ENCODE measurements at places on chromosomes 1 and 21.

- H3K27me3 ChIP-seq, result peaks cover 4% of the 10 kb centered on the region
- no peak overlapping the region for H3K4me3 ChIP-seq
- H3K4me1 ChIP-seq, result peaks cover 9% of the 10 kb centered on the region
- DNase-seq, result no peak
- peaks cover 3% of the 10 kb centered on the region for H3K36me3 ChIP-seq
Measured at GRCh38 chr21:39124681-39125251, 58.5 kb downstream of the PSMG1 start.

DNA sequence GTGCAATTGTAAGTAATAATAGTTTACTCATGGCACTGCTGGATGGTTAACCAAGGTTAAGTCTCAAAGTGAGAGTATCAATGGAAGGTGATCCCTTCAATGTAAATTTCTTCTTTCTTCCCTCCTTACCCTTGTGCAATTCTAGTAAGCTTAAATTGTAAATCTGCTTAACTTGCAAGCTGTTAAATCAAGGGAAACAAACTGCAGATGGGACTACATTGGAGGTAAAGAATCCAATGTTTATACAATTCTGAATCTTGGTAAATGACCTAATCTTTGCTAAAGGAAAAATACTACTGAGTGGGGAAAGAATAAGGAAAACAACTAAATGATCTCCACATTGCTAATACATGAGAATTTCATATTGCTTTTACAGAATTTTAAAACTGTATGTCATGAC is 6.7 kb upstream of the CD55 start:
- H3K27me3 ChIP-seq, result no peaks in the 10 kb centered on the region
- DNase-seq, result no peak
- no peaks in the 10 kb centered on the region for H3K36me3 ChIP-seq
- H3K27ac ChIP-seq, result no peak overlapping the region
- no peak overlapping the region for H3K4me3 ChIP-seq
- H3K4me1 ChIP-seq, result peaks cover 2% of the 10 kb centered on the region

GRCh38 chr1:226677027-226678020 is 61.8 kb downstream of the ITPKB start:
- peaks cover 100% of the 10 kb centered on the region for H3K4me1 ChIP-seq
- H3K27me3 ChIP-seq, result no peaks in the 10 kb centered on the region
- H3K4me3 ChIP-seq, result peak overlapping the region; percentile 84
- peak; percentile 74 for DNase-seq
- H3K36me3 ChIP-seq, result peaks cover 70% of the 10 kb centered on the region
- H3K27ac ChIP-seq, result peak overlapping the region; percentile 99

DNA sequence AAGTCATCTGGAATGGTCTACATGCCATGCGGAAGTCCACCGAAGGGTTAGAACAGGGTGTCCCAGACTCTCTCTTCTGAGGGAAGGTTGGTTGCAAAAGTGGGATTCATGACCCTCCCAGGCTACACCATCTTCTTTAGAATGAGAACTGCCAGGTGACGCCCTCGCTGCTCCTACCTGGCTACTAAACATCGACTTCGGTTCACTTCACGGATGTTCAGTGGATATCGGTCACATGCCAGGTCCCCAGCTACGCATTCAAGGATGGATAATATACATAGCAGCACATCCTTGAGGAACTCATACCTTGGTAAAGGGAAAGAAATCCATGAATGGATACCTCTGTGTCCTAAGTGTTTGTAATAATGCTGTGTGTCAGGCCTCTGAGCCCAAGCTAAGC is 3.3 kb upstream of the OPTC start:
- no peak overlapping the region for H3K27ac ChIP-seq
- no peak overlapping the region for H3K4me3 ChIP-seq
- no peak for DNase-seq
- peaks cover 6% of the 10 kb centered on the region for H3K4me1 ChIP-seq
- no peaks in the 10 kb centered on the region for H3K36me3 ChIP-seq

- no peaks in the 10 kb centered on the region for H3K27me3 ChIP-seq
- H3K4me1 ChIP-seq, result peaks cover 7% of the 10 kb centered on the region
- peaks cover 3% of the 10 kb centered on the region for H3K36me3 ChIP-seq
- H3K27ac ChIP-seq, result peak overlapping the region; percentile 14
- DNase-seq, result no peak
Measured at GRCh38 chr1:235019471-235019870, 109.2 kb downstream of the TOMM20 start.

- H3K27ac ChIP-seq, result peak overlapping the region; percentile 100
- peaks cover 50% of the 10 kb centered on the region for H3K4me1 ChIP-seq
- peak; percentile 51 for DNase-seq
- H3K4me3 ChIP-seq, result peak overlapping the region; percentile 86
Measured at GRCh38 chr1:18955441-18956192, 859 bp downstream of the IFFO2 start.

- H3K36me3 ChIP-seq, result peaks cover 75% of the 10 kb centered on the region
- H3K27me3 ChIP-seq, result peaks cover 8% of the 10 kb centered on the region
- peak; percentile 61 for DNase-seq
- H3K4me3 ChIP-seq, result peak overlapping the region; percentile 93
Measured at GRCh38 chr1:58781541-58782177, 2.2 kb downstream of the JUN start.

DNA sequence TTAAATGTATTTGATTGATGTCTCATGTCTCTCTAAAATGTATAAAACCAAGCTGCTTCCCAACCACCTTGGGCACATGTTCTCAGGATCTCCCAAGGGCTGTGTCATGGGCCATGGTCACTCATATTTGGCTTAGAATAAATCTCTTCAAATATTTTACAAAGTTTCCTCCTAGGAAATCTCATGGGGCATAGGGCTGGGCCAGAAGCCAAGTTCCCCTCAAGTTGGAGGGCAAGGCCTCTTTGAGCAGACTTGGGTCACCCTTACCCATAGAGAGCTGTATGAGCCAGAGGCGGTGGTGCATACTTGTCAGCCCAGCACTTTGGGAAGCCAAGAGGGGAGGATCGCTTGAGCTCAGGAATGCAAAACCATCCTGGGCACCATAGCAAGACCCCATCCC is 2.3 kb upstream of the FBXO42 start:
- DNase-seq, result no peak
- H3K36me3 ChIP-seq, result peaks cover 11% of the 10 kb centered on the region
- no peak overlapping the region for H3K4me3 ChIP-seq
- H3K27me3 ChIP-seq, result no peaks in the 10 kb centered on the region

- no peaks in the 10 kb centered on the region for H3K27me3 ChIP-seq
- H3K4me3 ChIP-seq, result no peak overlapping the region
- H3K4me1 ChIP-seq, result peaks cover 41% of the 10 kb centered on the region
- peaks cover 56% of the 10 kb centered on the region for H3K36me3 ChIP-seq
- peak overlapping the region; percentile 89 for H3K27ac ChIP-seq
Measured at GRCh38 chr1:29162025-29162424, 19.7 kb downstream of the SRSF4 start.

- no peak overlapping the region for H3K27ac ChIP-seq
- DNase-seq, result no peak
- H3K4me1 ChIP-seq, result no peaks in the 10 kb centered on the region
- H3K4me3 ChIP-seq, result no peak overlapping the region
Measured at GRCh38 chr1:240295811-240296210, 204.1 kb downstream of the FMN2 start.

GRCh38 chr1:27563341-27563590 is 40.7 kb downstream of the AHDC1 start:
- no peaks in the 10 kb centered on the region for H3K27me3 ChIP-seq
- no peaks in the 10 kb centered on the region for H3K36me3 ChIP-seq
- no peak overlapping the region for H3K4me3 ChIP-seq

GRCh38 chr1:64929221-64929620 is 37.1 kb downstream of the JAK1 start:
- H3K4me1 ChIP-seq, result peaks cover 86% of the 10 kb centered on the region
- no peak for DNase-seq
- no peak overlapping the region for H3K4me3 ChIP-seq
- H3K36me3 ChIP-seq, result peaks cover 9% of the 10 kb centered on the region
- H3K27me3 ChIP-seq, result no peaks in the 10 kb centered on the region
- no peak overlapping the region for H3K27ac ChIP-seq

GRCh38 chr1:152757747-152758146 is at the start of gene KPRP:
TSS of gene KPRP (plus strand) at chr1:152758025. CDS start at chr1:152759589, 1,564 bp downstream.
- no peaks in the 10 kb centered on the region for H3K4me1 ChIP-seq
- H3K27ac ChIP-seq, result no peak within 1 kb of the TSS
- H3K27me3 ChIP-seq, result peaks cover 60% of the 10 kb centered on the region
- no peaks in the 10 kb centered on the region for H3K36me3 ChIP-seq
- no peak within 1 kb of the TSS for H3K4me3 ChIP-seq

GRCh38 chr1:39177706-39178105 is 26.8 kb upstream of the MACF1 start:
- no peaks in the 10 kb centered on the region for H3K27me3 ChIP-seq
- H3K4me3 ChIP-seq, result no peak overlapping the region

DNA sequence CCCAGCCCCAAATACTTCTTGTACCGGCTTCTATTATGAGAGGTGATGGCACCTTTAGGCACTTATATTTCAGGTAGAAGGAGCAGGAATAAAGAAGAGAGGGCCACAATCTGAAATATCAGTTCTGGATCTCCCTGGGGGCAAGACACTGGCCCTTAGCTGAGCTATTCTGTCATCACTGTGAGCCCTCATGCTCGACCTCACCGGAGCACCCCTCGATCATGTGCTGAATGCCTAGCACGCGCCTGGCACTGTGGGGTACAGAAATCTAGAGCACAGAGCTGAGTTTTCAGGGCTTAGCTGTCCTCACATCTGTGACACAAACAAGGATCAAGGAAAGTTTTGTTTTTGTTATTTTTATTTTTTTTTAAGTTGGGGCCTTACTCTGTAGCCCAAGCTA is 7.6 kb upstream of the MX1 start:
- H3K4me3 ChIP-seq, result no peak overlapping the region
- no peak for DNase-seq
- H3K27me3 ChIP-seq, result no peaks in the 10 kb centered on the region
- no peaks in the 10 kb centered on the region for H3K36me3 ChIP-seq
- H3K27ac ChIP-seq, result no peak overlapping the region

DNA sequence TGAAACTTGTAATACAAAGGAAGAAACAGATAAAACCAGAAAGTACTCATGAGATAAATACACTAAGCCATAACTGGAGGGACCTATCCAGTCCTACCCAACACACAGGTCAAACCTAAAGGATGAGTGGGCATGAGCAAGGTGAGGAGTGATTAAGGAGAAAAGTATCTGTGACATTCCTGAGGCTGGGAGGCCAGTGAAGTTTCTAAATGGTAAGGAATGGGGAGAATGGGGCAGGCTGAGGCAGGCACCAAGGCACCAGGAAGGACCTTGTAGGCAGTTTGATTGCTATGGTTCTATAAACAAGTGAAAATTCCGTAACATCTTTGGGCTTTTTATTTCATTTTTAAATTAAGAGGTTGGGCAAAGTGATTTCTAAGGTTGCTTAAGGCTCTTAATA is 10.4 kb downstream of the DDX59 start:
- no peak for DNase-seq
- H3K27me3 ChIP-seq, result no peaks in the 10 kb centered on the region
- peaks cover 60% of the 10 kb centered on the region for H3K36me3 ChIP-seq
- H3K4me3 ChIP-seq, result no peak overlapping the region
- H3K4me1 ChIP-seq, result peaks cover 39% of the 10 kb centered on the region

DNA sequence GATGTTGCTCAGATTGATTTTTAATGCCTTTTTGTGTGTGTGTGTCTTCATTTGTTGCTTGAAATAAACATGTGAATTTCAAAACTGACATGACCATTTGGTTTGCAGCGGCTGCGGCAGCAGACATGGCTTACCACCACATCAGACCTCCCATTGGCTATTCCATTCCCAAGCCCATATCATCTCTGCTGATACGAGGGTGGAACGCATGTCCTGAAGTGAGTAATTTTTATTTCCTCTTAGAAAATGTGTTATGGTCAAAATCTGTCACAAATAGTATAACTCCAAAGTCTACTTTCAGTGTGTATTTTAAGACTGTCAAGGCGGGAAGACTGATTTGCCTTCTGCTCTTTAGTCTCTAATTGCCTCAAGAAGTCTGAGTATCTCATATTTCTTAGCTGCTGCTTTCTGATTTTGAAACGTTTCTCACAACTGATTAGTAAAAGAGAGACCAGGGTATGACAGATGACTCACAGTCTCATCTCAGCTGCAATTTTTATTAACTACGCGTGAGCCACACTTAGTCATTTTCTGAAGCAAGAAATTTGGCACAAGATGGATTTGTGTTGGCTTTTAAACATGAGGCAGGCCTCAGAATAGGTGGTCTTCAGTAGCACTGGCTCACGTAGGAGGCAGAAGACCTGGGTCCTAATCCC is 49.0 kb downstream of the LRRC53 start:
- H3K27ac ChIP-seq, result no peak overlapping the region
- no peak overlapping the region for H3K4me3 ChIP-seq
- peaks cover 4% of the 10 kb centered on the region for H3K4me1 ChIP-seq
- no peaks in the 10 kb centered on the region for H3K36me3 ChIP-seq
- DNase-seq, result no peak
- no peaks in the 10 kb centered on the region for H3K27me3 ChIP-seq

GRCh38 chr1:160453443-160453842 is 53.1 kb downstream of the VANGL2 start:
- no peaks in the 10 kb centered on the region for H3K27me3 ChIP-seq
- no peaks in the 10 kb centered on the region for H3K36me3 ChIP-seq
- peaks cover 15% of the 10 kb centered on the region for H3K4me1 ChIP-seq
- DNase-seq, result no peak
- H3K27ac ChIP-seq, result peak overlapping the region; percentile 49

GRCh38 chr1:88961647-88962275 is 30.7 kb downstream of the KYAT3 start:
- H3K4me3 ChIP-seq, result no peak overlapping the region
- DNase-seq, result no peak
- H3K27me3 ChIP-seq, result no peaks in the 10 kb centered on the region
- peak overlapping the region; percentile 5 for H3K27ac ChIP-seq
- peaks cover 46% of the 10 kb centered on the region for H3K36me3 ChIP-seq

- H3K4me1 ChIP-seq, result no peaks in the 10 kb centered on the region
- no peak for DNase-seq
- no peak overlapping the region for H3K4me3 ChIP-seq
Measured at GRCh38 chr1:9356829-9357466, 64.3 kb downstream of the SPSB1 start.

DNA sequence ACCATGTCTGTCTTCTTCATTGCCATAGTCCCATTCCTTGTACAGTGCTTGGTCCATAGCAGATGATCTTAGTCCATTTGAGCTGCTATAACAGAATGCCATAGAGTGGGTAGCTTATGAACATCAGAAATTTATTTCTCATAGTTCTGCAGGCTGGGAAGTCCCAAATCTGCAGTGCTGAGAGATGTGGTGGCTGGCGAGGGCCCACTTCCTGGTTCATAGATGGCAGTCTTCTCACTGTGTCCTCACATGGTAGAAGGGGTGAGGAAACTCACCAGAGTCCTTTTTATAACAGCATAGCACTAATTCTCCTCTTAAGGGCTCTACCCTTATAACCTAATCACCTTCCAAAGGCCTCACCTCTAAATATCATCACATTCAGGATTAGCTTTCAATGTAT is 23.1 kb upstream of the RAP1A start:
- peak overlapping the region; percentile 68 for H3K4me3 ChIP-seq
- H3K4me1 ChIP-seq, result peaks cover 90% of the 10 kb centered on the region
- H3K36me3 ChIP-seq, result peaks cover 14% of the 10 kb centered on the region
- H3K27me3 ChIP-seq, result no peaks in the 10 kb centered on the region
- DNase-seq, result peak; percentile 65
- peak overlapping the region; percentile 70 for H3K27ac ChIP-seq
